ENCODE measurements at places on chromosomes 4 and X.

DNA sequence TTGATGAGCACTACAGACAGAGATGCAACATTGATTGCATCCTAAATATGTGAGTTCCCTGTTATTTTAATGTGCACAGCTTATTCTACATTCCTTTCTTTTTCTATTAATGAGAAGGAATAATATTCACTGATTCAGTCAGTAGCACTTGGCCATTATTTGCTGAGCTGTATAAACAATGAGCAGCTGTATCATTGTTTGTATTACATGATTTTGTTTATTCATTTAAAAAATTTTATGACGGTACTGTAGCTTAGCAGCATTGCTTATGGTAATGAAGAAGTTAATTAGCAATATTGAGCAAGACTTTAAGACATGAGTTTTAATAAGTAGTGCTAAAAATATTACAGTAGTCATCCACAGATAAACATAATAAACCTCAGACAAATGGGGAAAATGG lies 582.0 kb downstream of the ADGRL3 start:
- DNase-seq, result no peak

DNA sequence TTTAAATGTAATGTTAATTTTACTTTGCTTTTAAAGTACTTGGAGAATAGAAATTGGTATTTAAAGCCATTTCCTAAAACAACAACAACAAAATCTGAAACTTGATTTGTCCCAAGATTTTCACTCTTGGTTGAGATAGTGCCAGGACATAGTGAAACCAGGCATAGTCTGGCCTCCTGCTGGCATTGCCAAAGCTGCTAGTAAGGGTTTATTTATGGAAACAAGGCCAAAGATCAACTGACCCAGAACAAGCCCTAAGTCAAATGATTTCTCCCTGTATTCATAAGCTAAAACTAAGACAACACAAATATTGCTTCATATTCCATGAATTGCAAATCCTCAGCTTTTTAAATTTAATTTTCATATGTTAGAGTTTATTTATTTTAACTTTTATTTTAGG lies 227.5 kb upstream of the FGF13 start:
- DNase-seq, result no peak

DNA sequence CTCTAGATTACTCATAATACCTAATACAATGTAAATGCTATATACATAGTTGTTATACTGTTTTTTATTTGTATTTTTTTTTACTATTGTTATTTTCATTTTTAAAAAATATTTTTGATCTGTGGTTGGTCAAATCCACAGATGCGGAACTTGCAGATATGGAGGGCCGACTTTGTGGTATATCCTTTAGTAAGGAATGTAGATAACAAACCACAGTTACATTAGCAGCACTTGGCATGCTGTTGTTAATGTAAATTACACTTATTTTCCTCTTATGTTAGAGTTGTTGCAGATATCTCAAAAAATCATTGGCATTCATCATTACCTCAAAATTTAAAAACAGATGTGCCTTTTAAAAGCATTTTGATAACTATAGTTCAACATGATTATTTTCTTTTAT lies 151.0 kb downstream of the TMEM164 start:
- DNase-seq, result no peak

DNA sequence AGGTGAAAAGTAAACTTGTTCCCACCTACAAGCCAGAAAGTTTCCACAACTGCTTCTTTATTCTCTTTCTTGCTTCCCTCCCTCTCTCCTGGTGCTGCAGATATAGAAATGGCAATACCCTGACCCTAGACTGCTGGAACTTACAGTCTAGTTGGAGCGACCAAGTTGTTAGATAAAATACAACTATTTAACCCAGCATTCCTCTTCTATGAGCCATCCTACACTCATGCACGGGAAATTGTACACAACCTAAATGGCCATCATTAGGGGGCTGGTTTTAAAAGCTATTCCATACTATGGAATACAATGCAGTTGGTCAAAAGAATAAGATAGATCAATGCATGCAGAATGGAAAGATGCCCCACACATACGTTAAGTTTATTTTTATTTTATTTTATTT lies 41.1 kb downstream of the PJA1 start:
- no peak for DNase-seq

GRCh38 chr4:6468376-6468775 lies 4.0 kb downstream of the PPP2R2C start:
- DNase-seq, result no peak

DNA sequence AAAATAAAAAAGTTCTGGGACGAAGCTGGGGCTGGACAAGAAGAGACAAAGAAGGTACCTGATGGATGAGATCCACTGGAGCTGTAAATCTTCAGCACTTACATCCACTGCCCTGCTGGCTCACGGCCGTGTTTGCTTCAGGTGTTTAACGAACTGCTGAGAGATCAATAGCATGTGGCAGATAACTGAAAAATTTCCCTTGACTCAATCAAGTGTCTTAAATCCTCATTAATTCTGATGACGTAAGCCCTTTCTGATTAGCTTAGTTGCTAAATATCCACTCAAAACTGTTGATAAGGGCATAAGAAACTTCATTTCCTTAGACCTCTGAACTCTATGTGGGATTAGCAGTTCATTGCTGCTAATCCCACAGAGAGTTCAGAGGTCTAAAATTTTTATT lies 354.2 kb upstream of the HS3ST1 start:
- no peak for DNase-seq

GRCh38 chrX:119942173-119942819 lies 1.3 kb downstream of the NKAP start:
- DNase-seq, result no peak

DNA sequence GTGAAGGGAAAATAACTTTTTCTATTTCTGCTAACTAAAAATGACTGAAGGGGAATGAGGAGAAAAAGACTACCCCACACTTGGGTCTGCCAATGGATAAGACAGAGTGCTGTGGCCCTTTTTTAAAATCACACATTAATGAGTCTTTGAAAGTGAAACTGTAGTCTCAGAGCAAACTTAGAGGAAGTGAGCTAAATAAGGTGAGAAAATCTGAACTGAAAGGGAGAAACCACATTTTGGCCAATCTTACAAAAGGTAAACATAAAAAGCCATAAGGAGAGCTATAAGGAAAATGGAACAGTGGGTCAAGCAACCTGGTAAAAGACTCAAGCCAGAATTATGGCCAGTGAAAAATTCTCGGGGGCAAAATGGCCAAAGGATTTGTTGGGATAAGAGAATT lies 755.1 kb upstream of the IGFBP7 start:
- no peak for DNase-seq

DNA sequence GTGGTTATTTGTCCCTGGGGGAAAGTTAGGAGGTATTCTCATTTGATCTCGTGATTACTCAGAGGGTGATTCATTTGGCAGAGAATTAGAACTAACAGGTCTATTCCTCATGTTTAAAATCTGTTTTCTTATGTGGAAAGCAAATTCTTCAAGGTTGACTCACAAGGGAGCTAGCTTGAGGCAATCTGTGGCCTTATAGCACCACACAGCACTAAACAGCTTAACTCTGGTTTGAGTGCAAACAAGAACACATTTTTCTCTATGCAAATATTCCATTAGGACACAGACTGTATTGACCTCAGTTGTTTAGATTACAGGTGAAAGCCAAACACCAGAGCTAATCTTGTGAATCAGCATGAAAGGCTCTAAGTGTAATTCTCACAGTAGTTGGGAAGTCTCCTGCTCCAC lies 694.4 kb upstream of the POU3F4 start:
- DNase-seq, result no peak

GRCh38 chr4:185666156-185666555 lies 130.8 kb upstream of the PDLIM3 start:
- DNase-seq, result no peak

- DNase-seq, result no peak
Observed at GRCh38 chrX:23509256-23509655, 158.0 kb upstream of the PRDX4 start.

DNA sequence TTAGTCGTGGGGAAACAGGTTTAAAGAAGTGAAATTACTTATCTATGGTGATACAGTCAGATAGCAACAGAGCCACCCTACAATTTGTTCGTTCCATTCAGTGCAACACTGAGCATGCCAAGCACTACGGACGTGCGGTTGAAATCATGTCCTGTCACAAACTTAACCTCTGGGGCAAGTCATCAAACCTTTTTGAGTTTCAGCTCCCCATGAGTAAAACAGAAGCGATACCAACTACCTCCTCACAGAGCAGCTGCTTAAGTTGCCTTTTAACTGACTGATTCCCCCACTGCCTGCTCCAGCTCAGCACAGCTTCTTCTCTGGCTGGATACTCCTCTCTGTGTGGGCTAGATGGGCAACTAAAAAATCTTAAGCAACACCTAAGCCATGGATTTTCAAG lies 36.0 kb downstream of the LHFPL1 start:
- DNase-seq, result no peak

DNA sequence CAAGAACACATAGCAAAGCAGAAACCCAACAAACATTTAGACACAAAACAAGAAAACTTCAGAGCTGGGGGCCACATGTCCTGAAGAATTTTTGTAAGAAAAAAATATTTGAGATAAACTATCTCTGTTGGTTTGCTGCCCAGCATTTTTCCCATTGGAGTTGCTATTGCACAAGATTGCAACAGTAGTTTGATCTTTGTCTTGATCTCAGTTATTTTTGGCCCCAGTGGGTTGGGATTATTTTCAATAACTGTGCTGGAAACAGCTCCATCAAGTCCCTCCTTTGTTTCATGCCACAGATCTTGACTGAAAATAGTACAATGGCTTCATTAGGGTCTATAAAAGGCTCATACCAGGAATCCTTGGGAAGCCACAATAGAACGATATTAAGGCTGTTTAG lies 103.8 kb upstream of the RAI2 start:
- DNase-seq, result no peak

- DNase-seq, result no peak
Observed at GRCh38 chr4:66564901-66565651, 894.8 kb upstream of the EPHA5 start.

DNA sequence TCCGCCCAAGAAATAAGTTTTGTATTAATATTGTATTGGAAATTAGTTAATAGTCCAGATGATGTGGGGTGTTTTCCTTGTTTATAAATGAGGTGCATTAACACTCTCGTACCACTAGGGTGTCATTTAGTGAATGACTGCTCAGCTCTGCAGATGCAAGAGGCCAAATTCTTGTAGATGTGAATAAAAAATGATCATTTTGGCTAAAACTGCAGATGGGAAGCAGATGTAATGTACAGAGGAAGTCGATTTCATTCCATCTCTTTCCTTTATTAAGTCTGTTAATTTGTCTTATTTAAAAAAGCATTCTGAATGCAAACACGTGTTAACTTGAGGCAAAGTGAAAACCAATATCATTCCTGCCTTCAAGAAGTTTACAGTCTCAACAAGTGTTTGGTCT lies 108.1 kb downstream of the DHX15 start:
- DNase-seq, result no peak

GRCh38 chr4:70712150-70712549 lies 9.6 kb upstream of the RUFY3 start:
- no peak for DNase-seq

DNA sequence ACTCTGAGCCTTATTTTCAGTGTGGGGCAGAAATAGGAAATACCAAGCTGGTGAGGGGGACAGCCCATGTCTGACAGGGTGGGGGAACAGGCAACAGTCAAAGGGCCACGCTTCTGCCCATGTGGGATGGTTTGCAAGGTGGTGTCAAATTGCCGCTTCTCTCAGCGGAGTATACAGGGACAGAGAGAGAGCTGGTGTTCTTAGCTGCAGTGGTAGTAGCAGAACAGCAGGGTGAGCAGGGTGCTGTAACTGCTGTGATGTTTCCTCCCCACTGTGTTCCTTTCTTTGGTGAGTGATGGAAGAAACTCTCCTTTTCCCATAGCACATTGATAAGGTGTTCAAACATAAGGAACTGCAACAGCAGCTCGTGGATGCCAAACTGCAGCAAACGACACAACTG lies 37.9 kb downstream of the RBBP7 start:
- no peak for DNase-seq

DNA sequence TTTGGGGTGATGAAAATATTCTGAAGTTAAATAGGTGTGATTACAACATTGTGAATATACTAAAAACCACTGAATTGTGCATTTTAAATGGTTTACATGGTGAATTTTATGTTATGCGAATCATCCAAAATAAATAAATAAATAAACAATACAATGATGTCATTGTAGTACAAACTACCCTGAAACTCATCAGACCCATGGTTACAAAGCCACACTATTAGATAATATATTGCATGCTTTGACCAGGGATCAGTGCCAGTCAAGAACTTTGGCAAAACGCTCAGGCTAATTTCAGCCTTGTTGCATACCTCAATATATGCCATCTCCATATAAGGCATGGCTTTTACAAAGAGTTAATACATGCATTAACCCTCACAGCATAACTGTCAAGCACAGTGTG lies 45.5 kb upstream of the XIAP start:
- no peak for DNase-seq

DNA sequence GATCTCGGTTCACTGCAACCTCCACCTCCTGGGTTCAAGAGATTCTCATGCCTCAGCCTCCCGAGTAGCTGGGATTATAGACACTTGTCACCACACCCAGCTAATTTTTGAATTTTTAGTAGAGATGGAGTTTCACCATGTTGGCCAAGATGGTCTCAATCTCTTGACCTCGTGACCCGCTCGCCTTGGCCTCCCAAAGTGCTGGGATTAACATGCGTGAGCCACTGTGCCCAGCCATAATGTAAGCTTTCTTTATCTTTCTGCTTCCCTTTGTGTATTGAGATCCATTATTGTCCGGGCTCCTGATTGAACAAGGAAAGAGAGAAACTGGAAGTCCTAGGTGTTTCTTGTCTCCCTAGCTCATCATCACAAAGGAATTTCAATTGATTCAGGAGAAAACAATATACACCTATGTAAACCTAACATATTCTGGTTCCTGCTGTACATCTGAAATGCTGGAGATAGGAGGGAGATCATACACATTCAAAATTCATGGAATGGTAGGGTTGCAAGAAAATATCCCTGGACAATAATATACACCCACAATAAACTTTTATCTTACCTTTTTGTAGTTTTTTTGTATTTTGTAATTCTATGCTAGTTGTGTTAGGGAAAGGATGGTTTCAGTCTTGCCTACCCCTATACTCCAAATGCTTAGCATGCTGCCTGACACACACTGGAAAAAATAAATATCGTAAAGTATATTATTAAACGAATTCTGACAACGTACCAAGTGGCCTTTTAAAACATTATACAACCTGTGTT lies 194.4 kb upstream of the HS3ST1 start:
- DNase-seq, result no peak
